ENCODE measurements at places on chromosomes 6 and 20. TPM values are rescaled to one million over a fixed set of nuclear protein-coding genes. Genes with fewer than 3 reads are reported as not detected.

DNA sequence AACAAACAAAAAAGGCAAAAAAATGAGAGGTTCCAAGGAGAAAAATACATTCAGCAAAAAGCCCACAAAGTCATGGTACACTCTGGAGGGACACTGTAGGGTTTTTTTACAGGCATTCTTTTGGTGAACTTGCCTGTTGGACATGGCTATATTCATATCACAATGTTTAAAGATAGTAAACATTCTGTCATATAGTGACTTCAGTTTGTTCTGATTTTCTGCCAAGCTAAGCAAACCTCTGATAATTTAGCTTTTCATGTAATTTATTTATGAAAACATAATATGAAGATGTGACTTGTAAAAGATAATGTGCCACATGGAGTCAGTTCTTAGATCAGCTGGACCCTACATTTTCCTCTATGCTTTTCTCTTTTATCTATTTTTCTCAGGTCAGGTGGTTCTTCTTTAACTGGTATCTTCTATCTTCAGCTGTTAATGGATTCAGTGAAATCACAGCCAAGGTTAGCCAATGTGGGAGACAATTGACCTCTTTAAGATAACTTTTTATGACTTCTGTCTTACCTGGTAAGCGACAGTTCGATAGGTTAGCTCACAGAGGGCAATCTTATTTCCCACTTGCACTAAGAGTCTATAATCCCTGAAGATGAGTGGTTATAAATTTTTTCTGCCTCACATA, 87.9 kb downstream of the ADGRB3 start:
- H3K36me3 ChIP-seq = no peaks in the 10 kb centered on the region
- no peaks in the 10 kb centered on the region for H3K4me1 ChIP-seq
- H3K4me3 ChIP-seq = no peak overlapping the region
- H3K27ac ChIP-seq = no peak overlapping the region
- no peak for DNase-seq

DNA sequence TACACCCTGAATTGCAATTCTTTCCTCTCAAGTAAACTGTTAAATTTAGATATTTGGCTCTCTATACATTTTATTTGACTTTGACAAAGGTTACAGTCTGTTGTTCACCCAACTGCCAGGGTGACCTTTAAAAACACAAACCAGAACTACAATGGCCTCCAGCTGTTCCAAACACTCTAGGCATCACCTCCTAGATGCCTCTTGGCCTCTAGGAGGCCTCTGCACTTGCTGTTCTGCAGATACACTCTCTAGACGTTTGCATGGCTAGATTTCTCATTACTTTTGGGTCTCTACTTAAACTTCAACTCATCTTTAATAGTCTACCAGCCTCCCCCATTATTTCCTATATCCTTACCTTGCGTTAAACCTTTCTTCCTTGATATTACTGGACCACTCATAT, 102.8 kb upstream of the BEND3 start:
- no peak for DNase-seq
- H3K27me3 ChIP-seq = no peaks in the 10 kb centered on the region
- H3K27ac ChIP-seq = no peak overlapping the region
- H3K36me3 ChIP-seq = no peaks in the 10 kb centered on the region
- no peaks in the 10 kb centered on the region for H3K4me1 ChIP-seq
- H3K4me3 ChIP-seq = no peak overlapping the region

DNA sequence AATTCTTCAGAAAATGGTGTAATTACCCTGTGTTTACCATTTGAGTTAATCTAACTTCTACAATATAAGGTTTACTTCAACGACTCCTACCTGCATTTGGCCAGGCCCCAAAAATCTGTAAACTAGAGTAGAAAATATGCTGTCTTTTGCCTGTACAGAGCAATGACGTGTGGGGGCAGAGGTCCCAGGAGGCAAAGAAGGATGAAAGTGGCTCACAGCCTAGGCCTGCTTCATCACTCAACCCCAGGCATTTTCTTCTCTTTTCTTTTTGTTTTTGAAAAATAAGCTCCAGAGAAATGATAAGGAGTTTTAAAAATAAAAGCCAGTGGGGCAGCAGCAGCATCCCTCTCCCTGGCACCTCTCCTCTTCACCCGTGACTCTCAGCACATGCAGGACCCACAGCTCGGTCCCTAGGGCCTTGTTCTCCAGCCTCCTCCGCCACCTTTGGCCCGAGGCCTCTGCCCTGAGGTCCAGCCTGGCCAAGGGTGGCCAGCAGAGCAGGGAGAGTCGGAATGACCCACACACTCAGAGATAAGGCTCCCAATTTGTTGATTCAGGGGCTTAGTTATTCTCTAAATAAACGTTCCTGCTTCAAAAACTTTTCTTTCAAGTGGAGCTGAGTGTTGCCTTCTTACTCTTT, 310.3 kb upstream of the RNF24 start:
- no peak overlapping the region for H3K4me3 ChIP-seq
- H3K4me1 ChIP-seq = no peaks in the 10 kb centered on the region
- H3K27me3 ChIP-seq = peaks cover 8% of the 10 kb centered on the region
- no peaks in the 10 kb centered on the region for H3K36me3 ChIP-seq
- no peak overlapping the region for H3K27ac ChIP-seq
- DNase-seq = no peak

- H3K4me3 ChIP-seq = peak overlapping the region; percentile 72
- no peaks in the 10 kb centered on the region for H3K27me3 ChIP-seq
- H3K36me3 ChIP-seq = peaks cover 27% of the 10 kb centered on the region
- H3K27ac ChIP-seq = no peak overlapping the region
Observed at GRCh38 chr20:44912189-44912588, 2.3 kb downstream of the PABPC1L start.

DNA sequence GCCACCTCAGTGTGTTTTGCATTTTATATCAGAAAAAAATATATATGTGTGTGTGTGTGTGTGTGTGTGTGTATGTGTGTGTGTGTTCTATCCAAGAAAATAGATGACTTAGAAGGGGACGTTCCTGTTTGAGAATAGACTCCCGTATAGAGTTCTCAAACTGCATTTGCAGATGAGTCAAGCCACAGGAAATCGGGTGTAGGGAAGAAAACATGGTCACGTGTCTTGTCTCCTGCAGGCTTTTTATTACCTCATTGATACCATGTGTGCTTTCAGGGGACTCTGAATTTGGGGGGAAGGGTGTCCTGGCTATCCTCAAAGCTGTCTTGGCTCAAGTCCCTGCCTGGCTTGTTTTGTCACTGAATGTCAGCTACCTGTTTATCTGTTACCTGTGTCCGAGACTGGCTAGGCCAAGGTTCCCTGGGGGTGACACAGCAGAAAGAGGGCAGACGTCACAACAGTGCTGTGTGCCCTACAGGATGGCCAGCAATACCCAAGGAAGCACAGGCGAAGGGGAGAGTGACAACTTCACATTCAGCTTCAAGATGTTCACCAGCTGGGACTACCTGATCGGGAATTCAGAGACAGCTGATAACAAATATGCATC, 55.7 kb upstream of the NOP56 start:
- no peaks in the 10 kb centered on the region for H3K36me3 ChIP-seq
- peaks cover 16% of the 10 kb centered on the region for H3K27me3 ChIP-seq
- no peak for DNase-seq
- no peaks in the 10 kb centered on the region for H3K4me1 ChIP-seq
- H3K27ac ChIP-seq = no peak overlapping the region
- no peak overlapping the region for H3K4me3 ChIP-seq

- H3K4me1 ChIP-seq = no peaks in the 10 kb centered on the region
- no peaks in the 10 kb centered on the region for H3K36me3 ChIP-seq
- H3K27me3 ChIP-seq = no peaks in the 10 kb centered on the region
- no peak for DNase-seq
- no peak overlapping the region for H3K4me3 ChIP-seq
Observed at GRCh38 chr6:164075981-164076615, 661.6 kb downstream of the QKI start.

Gene POM121L2
- not detected for total RNA-seq

All from activated T-helper 1 cell treated with anti-CD3 and anti-CD28 coated beads, Interleukin-12 subunit alpha, Interleukin-12 subunit beta, Interleukin-2, Interleukin-4 antibody, amounts not matched to agents 30 ng/mL and 10 ng/mL and 1 ng/mL, durations not matched to agents 14 hours and 24 hours and 36 hours (primary cell).